Stimulated activated CD4-positive, alpha-beta T cell treated with anti-CD3 and anti-CD28 coated beads, Interleukin-2, amount 100 ng/mL, for 48 hours (primary cell): ENCODE measurements at places on chromosomes 3 and 15.

- no peak for DNase-seq
Observed at GRCh38 chr15:89797678-89798201, 16.9 kb downstream of the ANPEP start.

DNA sequence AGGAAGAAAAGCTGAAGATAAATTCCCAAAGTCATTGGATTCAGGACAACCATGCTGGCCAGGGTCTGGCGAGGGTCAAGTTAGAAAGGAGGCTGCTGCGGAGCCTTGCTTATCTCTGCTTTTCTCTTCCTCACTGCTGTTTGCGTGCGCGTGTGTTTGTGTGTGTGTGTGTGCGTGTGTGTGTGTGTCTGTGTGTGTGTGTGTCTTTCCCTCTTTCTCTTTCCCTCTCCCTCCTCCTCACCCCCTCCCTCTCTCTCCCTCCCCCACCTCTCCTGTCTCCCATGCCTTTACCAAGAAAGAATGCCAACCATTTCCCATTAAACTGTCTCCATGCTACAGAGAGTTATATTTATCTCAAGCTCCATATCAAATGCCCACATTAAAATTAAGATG lies at the start of gene COLQ:
TSS of gene COLQ (minus strand) at position 134 of the 393 bp plus-strand sequence. CDS start at position 53, 81 bp downstream.
- DNase-seq: no peak

DNA sequence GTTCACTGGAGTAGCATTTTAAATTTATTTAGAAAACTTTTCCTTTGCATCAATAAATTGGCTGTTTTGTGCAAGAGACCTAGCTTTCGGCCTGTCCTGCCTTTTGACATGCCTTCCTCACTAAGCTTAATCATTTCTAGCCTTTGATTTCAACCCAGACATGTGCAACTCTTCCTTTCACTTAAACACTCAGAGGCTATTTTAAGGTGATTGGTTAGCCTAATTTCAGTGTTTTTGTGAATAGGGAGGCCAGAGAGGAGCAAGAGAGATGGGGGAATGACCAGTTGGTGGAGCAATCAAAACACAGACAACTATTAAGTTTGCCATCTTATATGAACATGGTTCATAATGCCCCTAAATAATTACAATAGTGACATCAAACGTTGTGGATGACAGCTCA lies 333.4 kb downstream of the SLC9A9 start:
- DNase-seq: no peak

GRCh38 chr3:169813757-169814517 lies 1.2 kb upstream of the LRRC34 start:
- DNase-seq: peak; percentile 66

DNA sequence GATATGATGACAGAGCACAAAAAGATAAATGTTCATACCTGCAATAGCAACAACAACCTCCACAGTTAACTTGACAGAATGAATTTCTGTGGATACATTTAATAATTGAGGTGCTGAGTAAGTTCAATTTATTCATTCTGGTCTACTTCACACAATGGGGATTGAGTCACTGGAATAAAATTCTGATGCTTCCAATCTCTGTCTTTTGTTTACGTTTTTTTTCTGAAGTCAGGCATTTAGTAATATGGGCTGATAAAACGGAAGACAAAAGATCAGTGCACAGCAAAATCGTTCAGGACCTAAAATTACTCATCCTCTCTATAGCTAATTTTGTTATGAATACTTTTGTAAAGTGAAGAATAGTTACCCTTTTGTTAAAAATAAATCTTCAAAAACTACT lies 565.9 kb upstream of the CCDC54 start:
- no peak for DNase-seq

DNA sequence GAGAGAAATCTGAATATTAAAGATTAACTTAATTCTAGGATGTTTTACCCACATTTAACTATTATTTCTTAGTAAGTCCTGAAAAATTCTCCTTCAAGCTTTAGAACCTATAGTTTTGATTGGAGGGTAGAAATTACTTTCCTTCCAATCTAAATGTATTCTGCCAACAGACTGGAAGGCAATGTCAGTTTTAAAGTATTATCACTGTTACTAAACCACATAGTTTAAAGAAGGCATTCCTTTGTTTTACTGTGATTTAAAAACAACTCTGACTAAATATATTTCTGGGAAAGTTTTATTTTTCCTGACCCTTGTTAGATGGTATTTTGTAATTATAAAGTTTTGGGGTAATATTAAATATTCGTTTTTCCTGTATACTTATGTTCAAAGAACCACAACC lies 382.5 kb downstream of the TBC1D5 start:
- no peak for DNase-seq

- peak; percentile 22 for DNase-seq
Observed at GRCh38 chr3:132417695-132418411, 551 bp downstream of the DNAJC13 start.
